Astrocyte of the hippocampus (primary cell): ENCODE measurements at places on chromosomes 6 and 20.
A peak's percentile ranks its signal among the peaks of the same experiment; 100 is the strongest.

- peak; percentile 55 for DNase-seq
Measured at GRCh38 chr6:135209803-135210202, 28.7 kb downstream of the MYB start.

DNA sequence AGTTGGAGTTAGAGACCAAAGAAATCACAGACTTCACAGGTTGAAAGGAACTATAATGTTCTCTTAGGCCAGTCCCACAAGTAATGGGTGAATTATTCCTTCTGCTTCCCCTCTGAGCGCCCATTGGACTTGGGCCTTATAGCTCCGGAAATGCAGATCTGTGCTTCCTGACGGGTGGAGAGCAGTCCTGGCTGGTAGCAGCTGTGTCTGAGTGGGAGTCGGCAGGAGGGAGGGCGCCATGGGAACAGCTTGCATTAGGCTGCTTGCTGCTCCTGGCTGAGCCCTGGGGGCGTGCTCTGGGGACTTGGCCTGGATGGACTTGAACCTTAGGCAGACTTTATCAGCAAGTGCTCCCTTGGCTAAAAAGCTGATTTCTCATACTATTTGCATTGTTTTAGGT, 18.4 kb upstream of the NUP153 start:
- peak; percentile 23 for DNase-seq

DNA sequence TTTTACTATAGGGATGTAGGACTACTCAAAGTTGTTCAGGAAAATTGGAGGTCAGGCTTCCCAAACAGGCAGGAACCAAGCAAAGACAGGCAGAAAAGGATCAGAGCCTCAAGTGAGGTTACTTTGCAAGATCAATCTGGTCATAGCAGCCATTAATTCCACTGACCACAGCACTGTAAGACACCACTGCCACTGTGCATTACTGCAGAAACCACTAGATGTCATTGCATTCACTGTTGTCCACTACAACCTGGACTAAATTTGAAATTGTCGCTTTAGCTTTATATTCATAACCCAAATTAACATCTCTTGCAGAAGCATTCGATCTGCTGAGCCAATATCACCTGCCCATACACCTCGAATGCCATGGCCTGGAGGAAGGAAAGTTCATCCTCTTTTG, 126.9 kb upstream of the UFL1 start:
- peak; percentile 24 for DNase-seq

DNA sequence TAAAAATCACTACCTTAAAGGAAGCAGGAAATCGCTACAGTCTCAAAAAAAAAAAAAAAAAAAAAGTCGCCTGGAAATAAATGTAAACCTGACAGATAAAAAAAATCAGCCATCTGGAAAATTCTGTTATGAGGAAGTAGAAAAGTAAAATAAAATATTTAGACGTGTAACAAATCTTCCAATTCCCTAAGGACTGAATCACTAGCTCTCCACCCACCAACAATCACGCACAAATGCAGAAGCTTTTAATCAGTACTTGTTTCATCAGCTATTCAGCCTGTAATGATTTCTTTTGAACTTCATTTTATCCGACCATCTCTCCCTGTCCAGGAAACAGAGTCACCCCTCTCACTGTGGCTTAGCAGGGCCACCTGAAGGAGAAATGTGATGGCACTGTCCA, 59.0 kb downstream of the SLC23A2 start:
- DNase-seq = no peak

GRCh38 chr20:48456366-48457192, 371.2 kb downstream of the PREX1 start:
- no peak for DNase-seq
